ENCODE measurements at places on chromosomes 7 and 10.

DNA sequence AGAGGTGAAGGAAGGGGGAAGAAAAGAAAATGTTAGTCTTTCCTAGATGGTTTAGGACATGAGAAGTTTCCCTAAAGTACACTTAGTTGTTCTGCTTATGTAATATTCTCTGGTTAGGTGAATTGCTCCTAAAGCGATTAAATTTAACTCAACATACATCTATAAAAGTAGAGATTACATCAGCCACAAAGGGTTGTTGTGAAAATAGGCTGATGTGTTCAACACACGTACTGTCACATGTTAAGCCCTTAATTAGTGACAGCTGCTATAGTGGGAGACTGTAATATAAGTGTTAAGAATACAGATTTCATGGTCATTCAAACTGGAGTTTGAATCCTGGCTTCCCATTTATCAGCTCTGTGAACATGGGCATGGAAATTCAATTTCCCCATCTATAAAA is 12.8 kb downstream of the HECTD2 start:
- no peak for DNase-seq

DNA sequence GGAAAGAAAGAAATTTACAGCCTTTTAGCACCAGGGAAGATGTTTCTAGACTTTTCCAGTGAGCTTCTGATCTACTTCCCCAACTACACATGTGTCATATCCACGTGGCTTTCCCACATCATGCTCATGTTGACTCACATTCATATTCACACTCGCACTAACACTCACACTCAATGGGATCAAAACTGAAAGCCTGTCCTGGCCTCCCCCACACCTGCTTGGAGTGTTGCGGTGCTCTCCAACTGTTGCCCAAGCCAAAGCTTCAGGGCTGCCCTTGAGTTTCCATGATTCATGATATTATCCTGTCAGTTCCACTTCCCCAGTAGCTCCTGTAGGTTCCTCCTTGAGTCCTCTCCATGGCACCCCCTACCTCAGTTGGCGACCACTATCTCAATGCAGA is 444.4 kb downstream of the GATA3 start:
- DNase-seq, result no peak

- no peak for DNase-seq
Observed at GRCh38 chr7:137434946-137435345, 91.4 kb upstream of the PTN start.

GRCh38 chr7:50711271-50712175 is 71.2 kb downstream of the GRB10 start:
- DNase-seq, result no peak

DNA sequence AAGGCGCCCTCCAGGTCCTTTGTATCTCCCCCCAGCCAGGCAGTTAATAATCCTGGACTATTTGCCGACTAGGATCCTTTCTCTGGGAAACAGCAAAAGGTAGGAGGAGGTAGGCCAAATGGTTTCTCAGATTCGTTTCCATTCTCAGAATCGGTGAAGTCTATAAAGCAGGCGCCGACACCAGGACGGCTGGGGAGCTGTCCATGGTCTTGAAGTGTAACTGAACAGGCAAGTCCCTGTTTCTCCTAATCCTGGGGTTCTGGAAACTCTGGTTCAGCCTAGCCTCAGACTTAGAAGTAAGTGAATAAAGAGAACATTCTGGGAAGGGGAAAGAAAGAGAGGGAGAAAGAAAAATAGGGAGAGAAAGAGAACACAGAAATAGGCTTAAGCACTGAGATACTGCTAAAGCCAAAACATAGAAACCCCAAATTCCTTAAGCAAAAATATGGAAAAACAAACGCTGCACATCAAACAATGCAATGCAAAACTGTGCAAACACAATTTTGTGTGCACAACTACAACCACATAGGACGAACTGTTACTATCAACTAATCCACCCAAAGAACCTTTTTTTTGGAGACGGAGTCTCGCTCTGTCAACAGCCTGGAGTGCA is 11.1 kb upstream of the INA start:
- no peak for DNase-seq

GRCh38 chr10:131092386-131092785 is 219.1 kb downstream of the TCERG1L start:
- DNase-seq, result no peak

DNA sequence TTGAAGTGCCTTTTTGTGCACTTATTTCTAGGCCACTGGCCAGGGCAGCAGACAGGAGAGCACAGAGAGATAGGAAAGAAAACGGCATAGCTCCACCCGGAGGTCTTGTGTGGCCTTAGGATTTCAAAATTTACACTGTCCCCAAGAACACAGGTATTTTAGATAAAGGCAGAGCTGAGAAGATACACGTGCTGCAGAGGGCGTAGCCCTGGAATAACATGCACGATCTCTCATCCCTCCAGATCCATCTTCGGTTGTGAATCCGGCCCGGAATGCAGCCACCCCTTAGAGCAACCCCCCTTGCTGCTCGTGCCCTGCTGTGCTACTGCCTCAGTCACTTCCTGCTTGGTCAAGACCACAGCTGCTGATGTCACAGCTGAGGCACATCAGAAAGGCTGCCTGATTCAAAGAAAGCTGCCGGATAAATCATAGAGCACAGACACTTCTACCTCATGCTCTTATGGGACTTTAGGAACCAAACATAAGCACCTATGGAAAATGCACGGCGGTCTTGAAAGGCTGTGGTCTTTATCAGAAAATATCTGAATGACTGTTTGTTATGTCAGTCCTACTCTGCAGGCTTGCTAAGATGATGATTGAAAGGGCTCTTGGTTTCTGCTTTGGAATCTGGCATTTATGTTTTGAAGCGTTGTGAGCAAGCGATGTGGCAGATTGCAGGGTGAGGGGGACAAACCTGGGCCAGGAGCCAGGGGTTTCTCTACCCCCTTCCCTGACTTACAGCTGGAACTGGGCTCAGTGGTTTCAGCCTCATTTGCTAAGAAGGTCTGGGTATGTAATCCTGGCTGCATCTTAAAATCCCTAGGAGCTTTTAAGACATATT is 152.0 kb downstream of the SVIL start:
- DNase-seq, result no peak

GRCh38 chr10:49163741-49164140 is 24.4 kb downstream of the TMEM273 start:
- no peak for DNase-seq
